Thyroid gland (tissue), 4 donors: ENCODE measurements at places on chromosomes 3 and 15. TPM values are rescaled to one million over a fixed set of nuclear protein-coding genes. Genes with fewer than 3 reads are reported as not detected.
A peak's percentile ranks its signal among the peaks of the same experiment; 100 is the strongest.

DNA sequence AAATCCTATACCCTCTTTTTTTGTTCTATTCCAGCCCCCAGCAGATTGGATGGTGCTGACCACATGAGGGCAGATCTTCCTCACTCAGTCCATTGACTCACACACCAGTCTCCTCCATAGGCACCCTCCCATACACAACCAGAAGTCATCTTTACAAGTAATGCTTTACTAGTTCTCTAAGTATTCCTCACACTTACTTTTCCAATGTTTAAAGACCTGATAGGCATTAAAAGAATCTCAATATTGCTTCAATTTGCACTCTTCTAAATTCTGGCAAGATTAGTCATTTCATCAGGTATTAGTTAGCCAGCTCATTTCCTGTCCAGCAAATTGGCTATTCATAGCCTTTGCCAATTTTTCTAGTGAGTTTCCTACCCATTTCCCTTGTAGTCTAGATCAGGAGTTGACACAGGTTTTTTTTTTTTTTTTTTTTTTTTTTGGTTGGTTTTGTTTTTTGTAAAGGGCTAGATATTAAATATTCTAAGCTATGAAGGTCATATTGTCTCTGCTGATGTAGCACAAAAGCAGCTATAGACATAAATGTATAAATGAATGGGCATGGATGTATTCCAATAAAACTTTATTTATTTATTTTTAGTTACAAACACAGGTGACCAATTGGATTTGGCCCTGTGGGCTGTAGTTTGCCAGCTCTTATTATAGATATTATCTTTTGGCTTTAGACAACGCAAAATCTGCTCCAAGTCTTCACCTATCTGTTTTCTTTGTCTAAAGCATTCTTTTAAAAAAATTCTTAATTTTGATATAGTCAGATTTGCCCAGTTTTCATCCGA lies 76.1 kb downstream of the ABHD5 start:
- no peaks in the 10 kb centered on the region for H3K36me3 ChIP-seq
- DNase-seq, result no peak
- no peaks in the 10 kb centered on the region for H3K27me3 ChIP-seq
- H3K4me3 ChIP-seq, result no peak overlapping the region
- H3K27ac ChIP-seq, result no peak overlapping the region
- peaks cover 32% of the 10 kb centered on the region for H3K4me1 ChIP-seq

LTK gene
- not detected for total RNA-seq

DNA sequence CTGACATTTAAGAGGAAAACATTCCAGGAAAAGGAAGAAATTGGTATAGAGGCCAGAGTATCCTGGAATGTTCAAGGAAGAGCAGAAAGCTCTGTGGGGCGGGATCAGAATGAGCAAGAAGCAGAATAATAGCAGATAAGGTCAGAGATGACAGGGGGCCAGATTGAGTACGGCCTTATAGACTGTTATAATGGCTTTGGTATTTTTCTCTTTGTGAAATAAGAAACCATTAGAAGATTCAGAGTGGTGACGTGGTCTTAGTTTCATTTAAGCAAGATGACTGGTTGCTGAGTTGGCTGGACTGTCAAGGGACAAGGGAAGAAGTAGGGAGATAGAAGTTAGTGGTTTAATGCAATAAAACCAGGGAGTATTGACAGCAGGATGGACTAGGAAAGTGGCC lies 218.3 kb upstream of the SOX2 start:
- H3K36me3 ChIP-seq, result no peaks in the 10 kb centered on the region
- no peak overlapping the region for H3K27ac ChIP-seq
- H3K27me3 ChIP-seq, result no peaks in the 10 kb centered on the region

A4GNT gene
- not detected for total RNA-seq

DNA sequence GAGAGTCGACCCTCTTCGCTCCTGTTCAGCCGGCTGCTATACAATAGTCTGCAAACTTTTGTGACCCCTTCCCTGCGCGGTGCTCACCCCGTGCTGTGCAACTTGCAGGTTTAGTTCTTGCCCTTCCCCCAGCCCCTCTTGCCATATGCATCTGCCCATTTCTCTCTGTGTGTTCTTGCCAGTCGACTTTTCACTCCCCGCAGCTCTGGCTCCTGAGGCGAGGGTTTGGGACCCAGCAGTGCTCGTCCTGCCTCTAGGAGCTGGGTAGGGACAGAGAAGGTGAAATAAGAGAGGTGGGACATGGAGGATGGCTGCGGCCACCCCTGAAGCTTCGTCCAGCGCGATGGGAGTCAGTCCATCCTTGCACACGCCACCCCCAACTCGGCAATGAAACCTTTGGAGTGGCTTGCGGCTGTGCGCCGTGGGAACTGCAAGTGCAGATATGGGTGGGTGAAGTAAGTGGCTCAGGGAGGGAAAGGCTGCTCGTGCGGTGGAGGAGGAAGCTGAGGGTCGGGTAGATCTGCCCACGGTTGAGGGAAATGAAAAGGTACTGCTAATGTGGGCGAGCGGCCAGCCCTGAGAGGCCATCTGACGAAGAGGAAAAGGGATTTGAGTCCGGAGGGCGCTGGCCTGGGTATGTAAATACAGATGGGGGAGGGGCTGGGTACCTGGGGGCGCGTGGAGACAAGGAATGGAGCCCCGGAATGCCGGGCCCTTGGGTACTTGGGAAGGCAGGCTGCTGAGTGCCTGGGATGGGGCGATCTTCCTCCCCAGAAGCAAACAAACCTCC lies 1.0 kb downstream of the LRRC3B start:
- DNase-seq, result no peak
- H3K27me3 ChIP-seq, result no peaks in the 10 kb centered on the region
- peaks cover 17% of the 10 kb centered on the region for H3K4me1 ChIP-seq
- H3K4me3 ChIP-seq, result no peak overlapping the region
- no peaks in the 10 kb centered on the region for H3K36me3 ChIP-seq
- no peak overlapping the region for H3K27ac ChIP-seq

- peaks cover 28% of the 10 kb centered on the region for H3K4me1 ChIP-seq
- no peak overlapping the region for H3K27ac ChIP-seq
- no peak for DNase-seq
- no peaks in the 10 kb centered on the region for H3K27me3 ChIP-seq
- peaks cover 4% of the 10 kb centered on the region for H3K36me3 ChIP-seq
Observed at GRCh38 chr3:150744041-150744918, 18.7 kb downstream of the SIAH2 start.

- DNase-seq, result no peak
- no peak overlapping the region for H3K4me3 ChIP-seq
Observed at GRCh38 chr15:96253006-96253747, 77.3 kb upstream of the NR2F2 start.

DNA sequence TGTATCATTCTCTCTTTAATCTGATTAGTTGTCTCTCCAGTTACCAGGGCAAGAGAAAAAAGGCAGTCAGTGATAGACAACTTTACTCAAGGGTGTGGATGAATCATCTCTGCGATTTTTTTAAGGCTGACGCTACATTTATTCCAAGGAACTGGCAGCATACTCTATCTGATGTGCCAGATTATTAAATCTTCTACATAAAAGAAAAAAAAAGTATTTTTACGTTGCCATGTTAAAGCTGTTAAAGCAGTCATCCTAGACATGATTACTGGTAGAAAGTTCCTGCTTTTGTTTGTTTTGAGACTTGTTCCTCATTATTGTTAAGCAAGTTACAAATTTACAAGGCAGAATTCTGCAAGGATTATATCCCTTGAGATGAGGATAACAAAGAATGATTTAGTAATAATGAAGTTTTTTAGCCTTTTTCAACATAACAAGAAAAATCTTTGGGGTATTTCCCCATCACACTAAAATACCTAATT lies 121.7 kb downstream of the CBLB start:
- no peak overlapping the region for H3K4me3 ChIP-seq
- no peak for DNase-seq
- peaks cover 9% of the 10 kb centered on the region for H3K36me3 ChIP-seq
- H3K27ac ChIP-seq, result no peak overlapping the region

GRCh38 chr3:130649061-130649654 lies 97.5 kb downstream of the PIK3R4 start:
- H3K27me3 ChIP-seq, result no peaks in the 10 kb centered on the region
- H3K36me3 ChIP-seq, result no peaks in the 10 kb centered on the region
- no peak overlapping the region for H3K4me3 ChIP-seq
- no peak overlapping the region for H3K27ac ChIP-seq
- no peak for DNase-seq
- peaks cover 15% of the 10 kb centered on the region for H3K4me1 ChIP-seq

GRCh38 chr15:59632714-59633113 lies 21.1 kb downstream of the GCNT3 start:
- no peak for DNase-seq
- H3K4me3 ChIP-seq, result no peak overlapping the region
- no peaks in the 10 kb centered on the region for H3K36me3 ChIP-seq
- no peak overlapping the region for H3K27ac ChIP-seq
- no peaks in the 10 kb centered on the region for H3K27me3 ChIP-seq
- H3K4me1 ChIP-seq, result no peaks in the 10 kb centered on the region

GRCh38 chr3:191484461-191484860 lies 23.5 kb downstream of the PYDC2 start:
- no peaks in the 10 kb centered on the region for H3K4me1 ChIP-seq
- no peak overlapping the region for H3K4me3 ChIP-seq
- no peaks in the 10 kb centered on the region for H3K36me3 ChIP-seq
- no peaks in the 10 kb centered on the region for H3K27me3 ChIP-seq
- DNase-seq, result no peak

CNTN4 gene
- total RNA-seq, result 33.6 TPM

PLA2G4D gene
- total RNA-seq, result not detected

GRCh38 chr3:128447561-128448013 lies 19.1 kb downstream of the DNAJB8 start:
- H3K4me1 ChIP-seq, result no peaks in the 10 kb centered on the region
- no peak for DNase-seq
- no peak overlapping the region for H3K4me3 ChIP-seq
- H3K27ac ChIP-seq, result no peak overlapping the region
- H3K36me3 ChIP-seq, result no peaks in the 10 kb centered on the region

GRCh38 chr15:40293905-40294895 lies 11.3 kb upstream of the ANKRD63 start:
- no peaks in the 10 kb centered on the region for H3K27me3 ChIP-seq
- H3K4me1 ChIP-seq, result peaks cover 19% of the 10 kb centered on the region
- no peak for DNase-seq
- H3K4me3 ChIP-seq, result no peak overlapping the region
- no peak overlapping the region for H3K27ac ChIP-seq
- no peaks in the 10 kb centered on the region for H3K36me3 ChIP-seq

- no peak overlapping the region for H3K4me3 ChIP-seq
- H3K27me3 ChIP-seq, result no peaks in the 10 kb centered on the region
- DNase-seq, result no peak
- no peaks in the 10 kb centered on the region for H3K4me1 ChIP-seq
Observed at GRCh38 chr3:108208831-108209230, 13.4 kb downstream of the IFT57 start.

DNA sequence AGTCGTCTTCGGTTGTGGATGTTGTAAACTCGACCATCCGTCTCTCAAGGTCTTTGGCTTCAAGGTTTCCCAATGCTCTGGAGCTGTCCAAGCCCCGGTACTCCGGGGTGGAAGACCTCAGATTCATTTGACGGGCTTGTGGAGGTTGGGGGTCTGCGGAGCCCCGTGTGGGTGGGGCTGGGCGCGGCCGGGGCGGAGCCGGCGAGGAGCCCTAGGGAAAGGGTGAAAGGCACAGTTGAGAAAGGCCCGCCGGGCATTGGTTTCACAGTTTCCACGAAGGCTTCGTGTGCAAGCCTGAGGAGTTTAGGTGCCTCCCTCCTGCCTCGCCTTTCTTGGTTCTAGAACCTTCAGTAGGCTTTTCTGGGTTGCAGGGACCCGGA lies 360 bp upstream of the MGA start:
- H3K4me3 ChIP-seq, result peak overlapping the region; percentile 49
- no peaks in the 10 kb centered on the region for H3K36me3 ChIP-seq
- no peaks in the 10 kb centered on the region for H3K27me3 ChIP-seq
- peaks cover 15% of the 10 kb centered on the region for H3K4me1 ChIP-seq
